Effector memory CD4-positive, alpha-beta T cell (primary cell): ENCODE measurements at places on chromosomes 7 and 10.

- DNase-seq = no peak
Observed at GRCh38 chr7:1531979-1532455, 1.5 kb downstream of the MAFK start.

GRCh38 chr10:110274647-110275046 is 30.1 kb downstream of the SMNDC1 start:
- DNase-seq = no peak

GRCh38 chr7:85508642-85509410 is 322.0 kb upstream of the SEMA3D start:
- no peak for DNase-seq

GRCh38 chr7:12303495-12303894 is 92.4 kb downstream of the TMEM106B start:
- DNase-seq = no peak

- DNase-seq = no peak
Observed at GRCh38 chr10:72219235-72219814, 3.2 kb upstream of the ASCC1 start.

GRCh38 chr7:151460474-151460855 is 20.5 kb upstream of the CRYGN start:
- DNase-seq = no peak

DNA sequence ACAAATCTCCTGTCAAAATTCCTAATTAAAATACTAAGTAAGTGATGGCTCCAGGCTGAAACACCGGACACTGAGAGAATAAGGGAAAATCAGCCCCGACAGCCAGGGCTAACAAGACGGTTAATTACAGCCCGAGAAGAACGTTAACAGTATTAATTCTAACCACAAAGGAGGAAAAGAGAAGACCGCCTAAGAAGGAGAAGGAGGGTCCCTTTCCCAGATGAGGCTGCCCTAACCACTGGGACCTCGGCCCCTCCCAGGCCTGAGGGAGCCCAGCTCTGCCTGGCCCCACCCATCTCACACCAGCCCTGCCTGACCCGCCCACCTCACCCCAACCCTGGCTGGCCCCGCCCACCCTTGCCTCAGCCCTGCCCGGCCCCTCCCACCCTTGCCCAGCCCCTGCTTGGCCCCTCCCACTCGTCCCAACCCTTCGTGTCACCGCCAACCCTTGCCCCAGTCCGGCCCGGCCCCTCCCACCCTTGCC is 51.3 kb downstream of the PWWP2B start:
- DNase-seq = no peak

GRCh38 chr7:23196306-23196705 is 14.5 kb downstream of the NUP42 start:
- no peak for DNase-seq

GRCh38 chr7:123748171-123748733 is 551 bp downstream of the WASL start:
- DNase-seq = peak; percentile 20

DNA sequence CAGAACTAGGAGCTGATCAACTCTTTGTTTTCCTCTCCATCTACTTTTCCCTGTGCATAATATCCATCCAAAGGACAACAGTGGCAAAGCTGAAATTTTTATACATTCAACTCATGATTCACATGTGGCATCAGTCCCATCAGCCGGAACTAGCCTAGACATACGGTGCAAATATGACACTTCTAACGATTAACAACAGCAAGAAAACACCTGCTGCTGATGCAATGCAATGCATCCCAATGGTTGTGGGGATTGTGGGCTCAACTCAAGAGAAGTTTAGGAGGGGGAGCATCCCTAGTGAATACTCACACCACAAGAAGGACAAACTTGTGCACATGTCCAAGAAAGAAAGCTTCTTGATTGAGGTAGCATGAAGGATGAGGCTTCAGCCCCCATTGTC is 20.5 kb upstream of the STK17A start:
- no peak for DNase-seq

DNA sequence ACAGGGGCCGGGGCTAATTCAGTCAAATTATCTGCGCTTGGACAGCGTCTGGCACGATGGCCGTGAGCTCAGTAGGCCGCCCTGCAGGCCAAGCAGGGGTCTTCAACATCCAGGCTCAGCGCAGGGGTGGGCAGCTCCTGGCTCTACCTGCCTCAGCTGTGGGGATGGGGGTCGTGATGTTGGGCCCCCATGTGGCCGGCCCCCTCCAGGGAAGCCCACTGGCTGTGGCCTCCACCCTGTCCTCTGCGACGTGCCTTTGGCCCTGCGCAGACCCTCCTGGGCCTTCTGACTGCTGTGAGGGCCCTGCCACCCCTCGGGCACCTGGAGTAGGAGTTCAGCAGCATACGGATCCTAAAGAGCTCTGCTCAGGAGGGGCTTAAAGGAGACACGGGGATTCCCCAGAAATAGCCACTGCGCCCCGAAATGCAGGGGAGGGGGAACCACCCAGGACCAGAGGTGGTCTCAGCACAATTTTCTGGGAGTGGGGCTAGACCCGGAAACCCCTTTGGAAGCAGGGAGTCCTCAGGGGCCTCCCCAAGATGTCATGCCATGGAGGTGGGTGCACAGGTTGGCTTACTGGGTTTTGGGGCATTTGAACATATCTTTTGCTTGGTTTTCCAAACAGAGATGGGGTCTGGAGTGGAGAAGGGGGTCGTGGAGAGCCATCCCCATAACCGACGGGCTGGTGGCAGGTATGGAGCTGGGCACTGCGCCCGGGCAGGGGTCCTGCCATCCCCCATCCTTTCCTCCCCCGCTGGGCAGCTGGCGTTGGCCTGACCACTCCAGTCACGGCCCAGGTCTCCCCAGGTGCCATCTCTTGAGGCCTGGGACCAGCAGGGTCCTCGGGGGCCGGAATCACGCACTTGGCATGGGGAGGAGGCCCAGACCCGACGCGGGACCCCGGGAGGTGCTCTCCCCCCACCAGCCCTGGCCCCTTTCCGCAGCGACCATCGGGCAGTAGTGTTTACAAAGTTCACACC is 4.0 kb upstream of the ADAP1 start:
- DNase-seq = no peak

DNA sequence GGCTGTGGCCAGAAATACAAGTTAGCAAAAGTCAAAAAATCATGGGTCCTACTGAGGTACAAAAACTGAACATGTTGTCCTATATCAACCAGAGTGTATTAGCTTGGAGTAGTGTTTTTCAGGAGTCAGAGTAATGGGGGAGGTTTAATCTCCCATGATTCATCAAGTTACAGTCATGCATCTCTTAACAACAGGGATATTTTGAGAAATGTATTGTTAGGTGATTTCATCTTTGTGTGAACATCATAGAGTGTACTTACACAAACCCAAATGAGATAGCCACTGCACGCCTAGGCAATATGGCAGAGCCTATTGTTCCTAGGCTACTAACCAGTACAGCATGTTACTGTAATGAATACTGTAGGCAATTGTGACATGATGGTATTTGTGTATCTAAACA is 14.9 kb upstream of the TES start:
- DNase-seq = no peak

DNA sequence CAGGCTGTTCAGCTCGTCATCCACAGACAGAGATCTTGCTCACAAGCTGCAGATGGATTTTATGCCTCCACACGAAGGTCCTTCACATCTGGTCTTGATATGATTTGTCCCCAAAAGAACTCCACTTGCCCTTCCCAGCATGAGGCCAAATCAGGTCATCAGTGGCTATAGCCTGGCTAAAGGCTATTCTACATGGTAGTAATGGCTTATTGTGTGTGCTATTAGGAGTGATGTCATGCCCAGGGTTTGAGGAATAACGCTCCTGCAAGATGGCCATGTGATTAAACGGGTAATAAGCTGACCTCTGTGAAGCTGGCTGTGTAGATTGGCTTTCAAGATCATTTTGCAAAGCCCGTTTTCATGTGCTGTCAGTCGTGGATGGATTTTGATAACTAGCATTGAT is 313.8 kb downstream of the FRMD4A start:
- no peak for DNase-seq

DNA sequence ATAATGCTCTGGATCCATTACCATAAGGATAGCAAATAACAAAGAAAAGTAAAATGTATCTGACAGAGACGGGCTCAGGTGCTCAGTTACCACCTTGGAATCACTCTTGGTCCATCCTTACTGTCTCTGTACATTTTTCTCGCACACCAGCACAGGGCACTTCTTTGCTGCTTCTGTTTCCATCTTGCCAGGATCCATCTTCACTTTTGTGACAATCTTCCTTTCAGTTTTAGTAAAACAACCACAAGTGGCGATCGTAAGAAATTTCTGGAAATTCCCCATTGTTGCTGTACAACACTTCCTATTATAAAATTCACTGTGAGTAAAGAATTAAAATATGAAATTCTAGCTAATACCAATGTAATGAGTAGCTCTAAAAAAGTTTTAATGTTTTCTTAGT is 695.5 kb downstream of the GRM8 start:
- DNase-seq = no peak

GRCh38 chr10:130553826-130554225 is 417.6 kb downstream of the GLRX3 start:
- no peak for DNase-seq

GRCh38 chr7:2270495-2270894 is 28.5 kb downstream of the NUDT1 start:
- DNase-seq = no peak

GRCh38 chr7:6286486-6286885 is 14.1 kb upstream of the CYTH3 start:
- DNase-seq = no peak

- no peak for DNase-seq
Observed at GRCh38 chr7:117064688-117065087, 111.4 kb downstream of the ST7 start.

DNA sequence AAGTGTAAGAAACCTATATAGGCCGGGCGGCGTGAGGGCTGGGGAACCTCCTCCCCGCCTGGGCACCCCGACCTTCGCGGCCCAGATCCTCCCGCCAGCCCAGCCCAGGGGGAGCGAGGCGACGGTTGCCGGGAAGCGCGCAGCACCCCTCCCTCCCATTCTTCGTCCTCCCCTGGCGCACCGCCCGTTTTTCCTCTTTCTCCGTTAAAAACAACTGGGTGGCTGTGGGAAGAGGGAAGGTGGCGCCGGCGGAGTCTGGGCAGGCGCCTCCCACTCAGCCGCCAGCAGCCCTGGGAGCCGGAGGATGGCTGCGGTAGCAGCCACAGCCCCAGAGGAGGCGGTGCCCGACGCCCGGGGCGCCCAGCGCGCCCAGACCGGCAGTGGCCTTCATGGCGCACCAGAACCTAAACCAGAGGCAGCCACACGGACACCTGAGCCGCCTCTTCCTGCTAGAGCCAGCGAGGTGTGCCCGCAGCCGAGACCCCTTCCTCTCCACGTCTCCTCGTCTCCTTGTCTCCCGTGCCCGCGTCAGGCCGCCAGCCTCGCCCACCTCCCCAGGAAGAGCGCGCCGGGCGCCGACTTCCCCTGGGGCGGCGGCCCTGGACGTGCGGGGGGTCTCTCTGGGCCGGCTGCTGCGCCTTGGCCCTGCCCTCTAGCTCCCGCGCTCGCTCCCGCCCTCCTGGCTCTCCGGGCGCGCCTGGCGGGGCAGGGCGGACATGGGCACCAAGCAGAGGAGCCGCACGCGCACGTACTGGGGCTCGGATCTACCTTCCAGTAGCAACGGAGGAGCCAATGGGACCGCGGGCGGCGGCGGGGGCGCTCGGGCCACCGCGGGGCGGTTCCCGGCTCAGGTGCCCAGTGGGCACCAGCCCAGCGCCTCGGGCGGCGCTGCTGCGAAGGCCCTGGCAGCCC is 32.8 kb upstream of the SFTPD start:
- DNase-seq = no peak

DNA sequence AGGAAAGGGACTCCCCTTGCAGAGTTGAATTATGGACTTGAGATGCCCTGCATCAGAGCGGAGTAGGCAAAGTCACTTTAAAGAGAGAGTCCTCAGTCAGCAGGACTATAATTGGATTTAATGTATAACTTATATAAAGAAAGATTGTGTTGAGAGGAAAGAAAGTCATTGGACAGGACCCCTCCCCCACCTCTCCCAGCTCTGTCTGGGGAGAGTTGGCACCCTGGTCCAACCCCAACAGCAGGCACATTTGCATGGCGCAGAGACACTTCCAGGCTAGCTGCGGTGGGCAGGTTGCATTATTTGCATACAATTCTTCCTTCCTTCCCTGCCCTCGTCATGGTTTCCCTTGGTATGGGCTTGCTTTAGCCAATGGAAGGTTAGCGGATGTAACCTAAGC is 46.1 kb upstream of the NPTX2 start:
- no peak for DNase-seq

DNA sequence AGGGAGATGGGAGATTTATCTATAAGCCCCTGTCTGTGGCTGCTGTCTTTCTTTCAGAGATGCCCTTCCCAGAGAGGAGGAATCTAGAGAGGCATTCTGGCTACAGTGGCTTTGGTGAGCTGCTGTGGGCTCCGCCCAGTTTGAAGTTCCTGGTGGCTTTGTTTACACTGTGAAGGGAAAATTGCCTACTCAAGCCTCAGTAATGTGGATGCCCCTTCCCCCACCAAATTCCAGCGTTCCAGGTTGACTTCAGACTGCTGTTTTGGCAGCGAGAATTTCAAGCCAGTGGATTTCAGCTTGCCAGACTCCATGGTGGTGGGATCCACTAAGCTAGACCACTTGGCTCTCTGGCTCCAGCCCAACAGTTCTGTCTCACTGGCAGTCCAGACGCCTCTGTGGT is 951.6 kb downstream of the CCSER2 start:
- no peak for DNase-seq

- DNase-seq = no peak
Observed at GRCh38 chr10:5930272-5930671, 40.2 kb downstream of the FBH1 start.

GRCh38 chr10:86556933-86557649 is 35.5 kb upstream of the WAPL start:
- no peak for DNase-seq

DNA sequence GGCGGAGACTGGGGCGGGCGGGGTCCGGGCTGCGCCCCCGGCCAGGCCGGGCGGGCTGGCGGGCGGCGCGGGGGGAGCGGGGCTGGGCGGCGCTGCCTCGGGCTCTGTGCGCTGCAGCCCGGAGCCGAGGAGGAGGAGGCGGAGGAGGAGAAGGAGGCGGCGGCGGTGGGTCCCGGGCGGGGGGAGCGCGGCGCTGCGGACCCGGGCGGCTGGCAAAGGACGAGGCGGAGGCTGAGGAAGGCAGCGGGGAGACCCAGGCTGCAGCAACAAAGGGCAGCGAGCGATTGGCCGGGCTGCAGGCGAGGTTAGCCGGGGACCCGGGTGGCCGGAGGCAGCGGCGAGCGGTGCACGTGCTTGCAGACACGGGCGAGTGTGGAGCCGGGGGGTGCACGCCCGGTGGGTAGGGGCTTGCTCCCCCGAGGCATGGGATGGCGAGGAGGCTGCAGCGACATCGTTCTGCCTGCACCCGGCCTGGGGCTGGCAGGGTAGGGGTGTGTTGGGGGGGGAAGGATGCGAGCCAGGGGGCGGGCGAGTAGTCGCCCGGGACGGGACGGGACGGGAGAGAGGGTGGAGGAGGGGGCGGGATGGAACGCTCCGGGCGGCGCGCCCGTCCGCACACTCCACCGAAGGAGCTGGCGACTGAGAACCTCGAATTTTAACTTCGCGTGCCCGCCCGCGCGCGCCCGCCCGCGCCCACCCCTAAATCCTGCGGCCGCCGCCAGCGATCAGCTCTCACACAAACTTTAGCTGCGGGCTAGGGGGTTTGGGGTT is 844 bp upstream of the KAT6B start:
- DNase-seq = peak; percentile 53

GRCh38 chr7:74428023-74428422 is 25.7 kb upstream of the GTF2IRD1 start:
- no peak for DNase-seq

- DNase-seq = no peak
Observed at GRCh38 chr7:69820479-69821192, 222.4 kb downstream of the AUTS2 start.

- DNase-seq = no peak
Observed at GRCh38 chr7:106109521-106110237, 2.4 kb downstream of the SYPL1 start.
